ENCODE measurements at places on chromosomes 4 and X. TPM values are rescaled to one million over a fixed set of nuclear protein-coding genes. Genes with fewer than 3 reads are reported as not detected.

BANK1 gene
- total RNA-seq: 2.5 TPM

DNA sequence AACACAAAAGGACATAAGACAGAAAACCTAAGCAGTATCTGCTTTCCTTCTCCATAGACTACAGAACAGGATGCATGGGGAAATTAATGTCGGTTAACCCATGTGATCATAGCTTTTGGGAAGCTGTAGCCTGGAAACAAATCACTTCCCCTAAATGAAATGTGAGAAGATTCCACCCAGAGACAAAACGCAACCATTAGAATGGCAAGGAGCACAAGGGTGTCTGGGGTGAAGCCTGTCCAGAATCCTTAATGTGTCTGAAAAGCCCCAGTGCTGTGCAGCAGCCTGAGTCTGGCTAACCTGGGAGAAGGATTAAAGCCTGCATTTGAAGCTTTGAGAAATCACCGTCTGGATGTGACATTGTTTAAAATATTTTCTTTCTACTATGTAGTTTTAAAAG is 213.3 kb downstream of the ANKRD50 start:
- DNase-seq: no peak

- no peak for DNase-seq
Measured at GRCh38 chr4:56206258-56206657, 181.0 kb downstream of the AASDH start.

- DNase-seq: no peak
Measured at GRCh38 chr4:5959211-5959982, 58.8 kb downstream of the C4orf50 start.

DNA sequence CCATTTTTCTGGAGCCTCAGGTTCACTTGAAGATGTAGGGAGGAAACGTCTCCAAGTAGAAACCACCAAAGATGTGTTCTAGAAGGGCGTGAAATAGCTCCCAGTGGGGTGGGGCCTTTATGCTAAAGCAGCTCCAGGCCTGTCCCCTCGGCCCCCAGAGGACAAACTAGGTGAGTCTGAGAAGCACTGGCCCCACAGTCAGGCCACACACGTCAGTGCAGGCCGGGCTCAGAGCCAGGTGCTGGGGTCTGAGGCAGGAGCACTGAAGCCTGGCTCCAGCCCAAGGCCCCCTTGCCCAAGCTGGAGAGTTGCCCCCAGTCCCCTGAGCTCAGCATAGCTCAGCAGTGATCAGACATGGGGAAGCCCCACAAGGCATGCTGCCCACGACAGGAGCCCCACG is 95.4 kb upstream of the PSAPL1 start:
- no peak for DNase-seq

FAM9B gene
- total RNA-seq: not detected

DNA sequence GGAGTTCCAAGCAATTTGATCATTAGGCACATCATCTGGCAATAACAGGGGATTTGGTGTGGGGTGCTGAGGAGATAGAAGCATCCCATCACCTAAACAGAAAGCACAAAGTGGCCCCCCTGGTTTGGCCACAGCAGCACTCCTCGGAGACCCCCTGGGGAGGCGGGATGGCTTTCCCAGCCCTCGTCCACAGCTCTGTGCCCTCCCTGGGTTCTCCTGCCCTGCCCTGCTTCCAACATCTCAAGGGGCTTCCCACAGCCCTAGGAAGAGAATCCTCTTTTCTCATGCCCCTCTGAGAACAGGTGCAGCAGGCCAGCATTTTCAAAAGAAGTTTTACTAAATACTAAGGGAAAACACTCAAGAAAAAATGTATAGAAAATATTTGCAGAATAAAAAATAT is 12.8 kb downstream of the ATP5ME start:
- DNase-seq: no peak

DNA sequence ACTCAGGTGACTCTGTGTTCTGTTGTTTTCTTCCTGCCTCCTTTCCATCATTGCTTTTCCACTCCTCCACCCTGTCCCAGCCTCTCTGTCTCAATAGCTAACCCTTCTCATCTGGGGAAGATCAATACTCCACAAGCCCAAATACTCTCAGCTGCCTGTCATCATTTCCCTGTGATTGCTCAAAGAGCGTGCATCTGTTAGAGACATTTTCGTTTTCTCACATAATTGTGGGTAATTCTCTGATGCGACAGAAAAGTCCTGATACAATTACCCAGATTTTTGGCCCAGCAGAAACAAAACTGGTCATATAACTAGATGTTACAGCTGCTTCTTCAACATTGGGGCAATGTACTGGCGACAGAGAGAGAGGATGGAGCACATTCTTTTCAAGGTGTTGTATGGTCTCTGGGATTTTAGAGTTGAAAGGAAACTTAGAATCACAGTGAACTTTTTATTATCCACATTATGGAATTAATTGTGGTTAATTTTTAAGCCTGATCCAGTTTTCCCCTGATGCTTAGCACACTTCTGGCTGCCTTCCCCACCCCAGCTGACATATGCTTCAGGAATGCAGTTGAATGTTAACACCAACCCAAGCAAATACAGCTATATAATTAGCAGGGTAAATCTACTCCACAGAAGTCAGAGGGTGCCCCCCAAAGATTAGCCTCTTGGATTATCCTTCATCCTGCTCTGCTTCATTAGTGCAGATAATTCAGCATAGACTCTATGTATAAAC is 171.4 kb upstream of the ANXA3 start:
- DNase-seq: no peak

DNA sequence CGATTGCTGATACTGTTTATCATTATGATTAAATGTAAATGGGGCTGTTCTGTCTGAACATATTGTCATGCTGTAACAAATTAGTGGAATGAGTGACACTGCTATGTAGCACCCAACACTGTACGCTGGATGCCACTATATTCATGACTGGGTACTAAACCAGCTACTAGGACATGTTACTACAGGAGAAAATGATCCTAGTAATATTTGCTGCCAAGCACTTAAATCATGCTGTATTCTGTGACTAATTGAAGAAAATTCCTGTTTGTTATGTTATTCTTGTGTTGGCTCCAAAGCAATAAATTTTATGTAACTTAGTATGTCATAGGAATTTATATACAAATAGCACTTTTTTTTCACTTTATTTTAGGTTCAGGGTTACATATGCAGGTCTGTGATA is 804.2 kb downstream of the CENPC start:
- DNase-seq: no peak

TCP11X2 gene
- not detected for total RNA-seq

DNA sequence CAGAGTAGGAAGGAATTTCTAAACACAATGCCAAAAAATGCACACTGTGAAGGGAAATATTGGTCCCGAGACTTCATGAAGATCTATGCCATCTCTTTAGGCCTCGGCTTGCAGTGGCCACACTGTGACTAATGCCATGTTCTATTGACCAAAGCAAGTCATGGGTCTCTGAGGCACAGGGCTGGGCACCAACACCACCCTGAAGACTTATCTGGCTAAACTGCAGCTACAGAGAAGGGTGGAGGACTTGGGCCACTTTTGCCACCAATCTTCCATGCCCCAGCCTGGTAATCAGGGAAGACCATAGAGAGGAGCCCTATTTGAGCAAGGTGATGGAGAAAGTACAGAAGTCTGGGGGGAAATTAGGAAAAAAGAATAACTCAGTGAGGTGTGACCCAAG is 42.1 kb downstream of the HMX1 start:
- DNase-seq: no peak

DNA sequence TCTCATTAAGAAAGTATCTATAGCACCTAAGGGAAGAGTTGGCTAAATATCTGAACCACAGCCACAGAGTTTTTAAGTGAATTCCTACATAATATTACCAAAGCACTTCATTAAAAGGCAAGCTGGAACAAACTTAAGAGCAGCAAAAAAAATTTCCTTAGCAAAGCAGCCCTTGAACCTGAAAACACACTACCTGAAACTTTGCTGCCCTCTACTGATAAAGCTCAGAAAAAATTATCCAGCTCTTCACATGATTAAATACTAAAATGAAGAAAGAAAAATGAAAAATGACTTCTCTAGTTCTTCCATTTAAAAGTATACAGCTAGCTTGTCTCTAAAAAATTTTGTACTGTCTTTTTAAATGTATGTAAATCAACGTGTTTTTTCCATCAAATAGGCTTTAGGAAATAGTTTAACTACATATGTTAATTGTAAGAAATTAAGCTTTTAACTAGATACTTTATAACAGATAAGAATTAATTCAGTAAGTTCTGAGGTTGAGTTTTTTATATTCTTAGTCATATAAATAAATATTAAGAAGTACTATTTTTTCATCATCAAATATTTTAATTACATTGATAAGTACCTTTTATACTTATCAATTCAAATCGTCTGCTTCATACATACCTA is 156.1 kb downstream of the STPG2 start:
- DNase-seq: no peak

GRCh38 chrX:49292400-49293362 is 10.8 kb upstream of the GAGE10 start:
- no peak for DNase-seq

DNA sequence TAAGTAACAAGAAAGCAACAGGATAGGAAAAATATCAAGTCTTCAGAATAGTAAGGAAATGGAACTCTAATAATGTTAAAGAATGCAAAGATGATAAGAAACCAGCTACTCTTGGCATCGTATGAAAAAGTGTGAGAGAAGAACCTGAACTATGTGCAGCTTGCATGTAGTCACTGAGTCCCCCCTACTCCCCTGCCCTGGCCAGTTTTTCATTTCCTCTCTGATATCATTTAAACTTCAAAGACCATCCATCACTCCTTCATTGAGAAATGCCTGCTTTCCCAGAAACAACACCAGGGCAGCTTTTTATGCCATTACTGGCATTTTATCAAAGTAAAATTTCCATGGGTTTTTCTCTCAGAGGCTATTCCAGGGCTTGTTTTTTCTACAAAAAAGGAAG is 28.1 kb downstream of the INPP4B start:
- no peak for DNase-seq

All from T-cell (primary cell).